ENCODE measurements at places on chromosomes 1 and 21.
A peak's percentile ranks its signal among the peaks of the same experiment; 100 is the strongest.

- no peak for DNase-seq
Measured at GRCh38 chr1:18830596-18830995, 28.9 kb downstream of the TAS1R2 start.

DNA sequence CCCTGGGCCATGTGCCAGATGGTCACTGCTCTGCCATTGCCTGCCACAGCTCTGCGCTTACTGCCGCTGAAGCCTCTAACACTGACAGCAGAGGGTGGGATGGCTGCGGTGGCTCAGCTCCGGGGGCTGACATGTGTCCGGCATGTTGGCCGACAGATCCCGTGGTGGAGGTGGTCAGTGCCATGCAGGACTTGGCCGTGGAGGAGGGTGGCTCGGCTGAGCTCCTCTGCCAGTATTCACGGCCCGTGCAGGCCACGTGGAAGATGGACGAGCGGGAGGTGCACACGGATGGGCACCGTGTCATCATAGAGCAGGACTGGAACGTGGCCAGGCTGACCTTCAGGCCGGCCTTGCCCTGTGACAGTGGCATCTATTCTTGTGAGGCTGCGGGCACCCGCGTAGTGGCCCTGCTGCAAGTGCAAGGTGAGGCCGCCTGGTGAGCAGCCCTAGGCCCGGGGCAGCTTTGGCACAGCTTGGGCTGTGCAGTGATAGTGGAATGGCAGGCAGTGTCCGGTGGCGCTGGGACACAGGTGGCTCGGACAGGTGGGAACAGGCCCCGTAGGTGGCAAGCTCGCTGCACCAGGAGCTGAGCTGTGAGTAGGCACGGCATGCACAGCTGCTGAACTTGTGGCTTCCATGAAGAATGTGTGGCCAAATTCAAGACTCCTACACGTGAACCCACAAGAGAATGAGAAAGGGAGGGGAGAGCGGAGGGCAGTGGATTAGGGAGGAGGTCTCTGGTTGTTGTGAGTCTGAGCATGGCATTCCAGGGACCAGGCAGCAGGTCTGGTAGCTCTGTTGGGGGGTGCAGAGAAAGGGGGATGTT, 91.8 kb downstream of the TRIM11 start:
- no peak for DNase-seq

GRCh38 chr1:230240446-230241086, 173.5 kb downstream of the GALNT2 start:
- no peak for DNase-seq

DNA sequence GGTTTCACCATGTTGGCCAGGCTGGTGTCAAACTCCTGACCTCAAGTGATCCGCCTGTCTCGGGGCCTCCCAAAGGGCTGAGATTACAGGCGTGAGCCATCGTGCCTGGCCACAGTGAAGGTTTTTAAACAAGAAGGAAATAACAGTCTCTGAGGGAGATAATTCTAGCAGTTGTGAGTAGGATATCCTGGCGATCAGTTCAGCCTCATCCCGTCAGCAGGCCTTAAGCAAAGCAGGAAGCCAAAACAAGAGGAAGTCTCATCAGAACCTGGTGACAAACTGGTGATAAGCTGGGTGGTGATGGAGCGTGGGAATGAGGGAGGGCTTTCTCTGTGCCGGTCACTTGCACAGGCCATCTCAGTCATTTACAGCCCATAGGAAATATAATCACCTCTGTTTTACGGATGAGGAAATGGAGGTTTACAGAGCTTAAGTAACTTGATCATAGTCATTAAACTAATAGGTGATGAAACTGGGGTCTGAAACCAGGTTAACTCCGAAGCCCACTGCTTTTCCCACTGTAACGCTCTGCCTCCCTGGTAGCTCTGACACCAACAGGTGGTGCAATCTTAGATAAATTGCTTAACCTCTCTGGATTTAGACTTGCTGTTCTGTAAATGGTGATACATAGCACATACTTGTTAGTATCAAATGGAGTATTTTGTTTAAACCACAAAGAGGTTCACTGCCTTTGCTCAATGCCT, 40.8 kb upstream of the A3GALT2 start:
- DNase-seq: no peak

DNA sequence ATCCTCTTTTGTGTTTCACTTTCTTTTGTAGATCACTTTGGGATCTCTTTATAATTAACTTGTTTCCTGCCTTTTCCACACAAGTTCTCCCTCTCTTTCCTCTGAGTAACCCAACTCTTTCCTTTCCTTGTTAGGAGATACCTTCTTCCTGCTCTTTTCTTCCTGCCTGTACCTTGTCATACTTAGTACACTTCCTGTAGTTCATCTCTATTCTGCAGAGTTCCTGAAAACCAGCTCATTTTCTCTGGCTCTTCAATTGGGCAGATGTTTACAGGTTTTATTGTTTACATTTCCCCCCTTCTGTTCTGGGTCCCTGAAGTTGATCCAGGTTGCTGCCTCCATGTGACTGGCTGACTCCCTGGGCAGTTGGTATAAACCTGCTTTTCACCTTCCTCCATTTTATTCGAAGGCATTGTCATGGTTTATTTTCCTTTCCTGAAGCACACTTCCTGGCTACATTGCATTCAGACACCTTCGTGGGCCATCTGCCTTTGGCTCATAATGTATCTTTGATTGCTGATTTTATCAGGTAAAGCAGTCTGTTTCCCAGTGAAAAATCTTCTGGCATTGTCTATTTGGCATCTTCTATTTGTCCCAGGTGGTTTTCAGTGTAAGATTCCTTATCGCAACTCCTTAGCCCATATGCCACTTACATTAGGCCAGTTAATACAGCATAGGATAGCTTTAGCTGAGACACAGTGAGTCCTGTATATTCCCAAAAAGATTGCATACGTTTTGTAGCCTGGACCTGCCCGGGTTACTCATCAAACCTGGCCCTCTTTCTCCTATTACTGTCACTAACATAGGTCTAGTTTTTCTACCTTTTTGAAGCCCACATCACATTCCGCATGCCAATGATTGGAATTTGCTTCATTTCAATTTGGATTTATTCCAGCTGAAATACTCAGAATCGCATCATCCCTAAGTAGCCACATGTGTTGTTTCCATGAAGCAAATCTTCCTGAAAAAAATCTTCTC, 15.4 kb downstream of the CTH start:
- DNase-seq: no peak

DNA sequence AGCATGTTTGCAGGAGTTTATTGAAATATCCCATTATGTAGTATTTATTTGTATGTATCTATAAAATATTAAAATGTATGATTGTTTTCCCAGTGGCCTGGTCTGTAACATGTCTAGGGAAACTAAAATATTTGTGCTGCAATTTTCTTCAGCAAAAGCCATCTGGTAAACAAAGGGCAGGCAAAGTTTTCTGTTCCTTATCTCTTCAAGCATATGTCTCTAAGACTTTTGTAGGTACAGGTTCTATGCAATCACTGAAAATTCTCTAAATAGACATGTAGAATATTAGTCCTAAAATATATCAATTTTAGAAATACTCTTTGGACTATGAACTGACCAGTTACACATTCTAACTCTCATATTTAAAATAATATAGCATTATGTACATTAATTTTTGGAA, 585.8 kb upstream of the RGS18 start:
- no peak for DNase-seq

DNA sequence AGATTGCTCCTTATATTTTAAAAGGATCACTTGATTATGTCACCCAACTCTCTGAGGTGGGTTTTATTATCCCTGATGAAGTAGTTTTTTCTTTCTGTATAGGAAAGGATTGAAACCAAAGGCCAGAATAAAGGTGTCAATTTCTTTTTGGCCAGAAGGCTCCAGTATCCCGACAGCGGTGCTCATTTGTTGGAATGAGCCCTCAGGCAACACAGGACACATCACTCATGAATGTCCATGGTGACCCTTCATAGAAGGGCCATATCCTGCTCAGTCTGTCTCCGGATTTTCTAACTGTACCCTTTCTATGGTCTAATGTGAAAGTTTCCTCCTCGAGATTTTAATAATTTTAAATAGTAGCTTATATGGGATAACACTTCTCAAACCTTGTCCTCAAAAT, 171.3 kb upstream of the USP24 start:
- DNase-seq: no peak

DNA sequence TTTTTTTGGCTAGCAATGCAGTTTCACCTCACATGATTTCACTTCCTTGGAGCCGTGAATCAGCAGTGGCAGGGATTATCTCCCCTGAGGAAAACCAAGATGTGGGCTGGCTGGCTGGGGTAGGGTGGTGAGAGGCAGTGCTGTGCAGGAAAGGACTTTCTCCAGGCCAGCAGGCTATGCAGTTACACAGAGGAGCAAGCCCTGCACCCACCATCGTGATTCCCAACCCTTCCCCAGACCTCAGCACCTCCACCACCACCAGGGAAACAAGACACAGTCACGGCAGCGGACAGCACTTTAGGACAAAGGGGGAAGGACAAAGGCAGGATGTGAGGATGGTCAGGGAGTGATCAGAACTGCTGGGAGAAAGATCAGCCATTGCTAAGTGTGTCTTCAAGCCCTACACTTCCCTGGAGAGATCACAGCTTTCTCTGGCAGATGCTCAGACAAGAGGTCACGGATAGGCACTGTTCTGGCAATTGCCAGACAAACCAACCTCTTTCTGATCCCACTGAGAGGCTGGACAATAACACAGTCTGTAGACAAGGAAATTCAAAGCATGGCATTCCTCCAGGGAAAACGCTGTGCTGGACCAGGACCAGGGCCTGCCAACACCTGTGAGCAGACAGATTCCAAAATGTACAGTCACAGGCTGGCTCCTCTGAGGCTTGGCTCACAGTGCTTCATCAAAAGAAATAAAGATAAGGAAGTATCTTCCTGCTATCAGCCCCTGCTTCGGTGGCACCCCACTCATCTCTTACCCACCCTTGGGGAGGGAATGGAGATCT, 509.4 kb downstream of the SMYD3 start:
- DNase-seq: peak; percentile 87

- DNase-seq: peak; percentile 74
Measured at GRCh38 chr1:118136187-118136941, 48.7 kb downstream of the SPAG17 start.

- peak; percentile 54 for DNase-seq
Measured at GRCh38 chr1:210250665-210250997, 18.0 kb downstream of the SERTAD4 start.

DNA sequence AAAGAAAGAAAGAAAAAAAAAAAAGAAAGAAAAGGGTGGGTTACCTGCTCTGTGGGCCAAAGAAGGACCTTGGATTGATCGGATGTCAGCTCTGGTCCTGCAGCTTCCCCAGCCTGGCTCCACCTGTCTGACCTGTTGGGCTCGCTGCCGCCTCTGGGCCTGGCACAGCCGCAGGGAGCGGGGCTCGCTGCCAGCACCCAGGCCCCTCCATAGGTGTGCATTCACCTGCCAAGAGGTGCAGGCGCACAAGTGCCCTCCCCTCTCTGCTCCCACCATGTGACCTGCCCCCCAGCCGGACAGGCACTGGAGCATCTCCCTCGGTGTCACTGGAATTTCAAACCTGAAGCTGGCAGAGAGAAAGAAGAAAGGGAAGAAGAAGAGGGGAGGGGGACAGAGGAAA, 33.1 kb upstream of the GPR157 start:
- DNase-seq: no peak

DNA sequence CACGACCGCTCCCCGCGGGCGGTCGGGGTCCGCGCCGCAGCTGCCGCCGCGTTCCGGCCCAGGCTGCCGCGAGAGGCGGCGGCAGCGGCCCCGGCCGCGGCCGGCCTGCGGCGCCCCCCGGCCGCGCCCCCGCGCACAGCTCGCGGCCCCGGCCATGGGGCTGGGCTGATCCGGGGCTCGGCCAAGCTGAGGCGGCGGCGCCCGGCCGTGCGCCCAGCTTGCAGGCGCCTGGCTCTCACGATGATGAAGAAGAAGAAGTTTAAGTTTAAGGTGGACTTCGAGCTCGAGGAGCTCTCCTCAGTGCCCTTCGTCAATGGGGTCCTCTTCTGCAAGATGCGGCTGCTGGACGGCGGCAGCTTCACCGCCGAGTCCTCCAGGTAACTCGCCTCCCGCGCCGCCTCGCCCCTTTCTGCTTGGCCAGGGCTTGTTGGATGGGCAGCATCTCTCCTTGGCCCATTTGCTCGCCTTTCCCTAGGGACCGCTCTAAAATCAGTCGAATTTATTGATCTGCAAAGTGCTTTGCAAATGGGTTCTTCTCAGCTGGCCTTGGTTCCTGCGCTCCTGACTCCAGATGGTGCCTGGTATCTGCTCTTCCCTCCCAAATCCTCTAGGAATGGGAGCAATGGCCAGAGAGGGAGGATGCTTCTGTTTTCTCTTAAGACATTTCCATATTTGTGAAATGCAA, 431 bp downstream of the EEIG2 start:
- DNase-seq: peak; percentile 13

DNA sequence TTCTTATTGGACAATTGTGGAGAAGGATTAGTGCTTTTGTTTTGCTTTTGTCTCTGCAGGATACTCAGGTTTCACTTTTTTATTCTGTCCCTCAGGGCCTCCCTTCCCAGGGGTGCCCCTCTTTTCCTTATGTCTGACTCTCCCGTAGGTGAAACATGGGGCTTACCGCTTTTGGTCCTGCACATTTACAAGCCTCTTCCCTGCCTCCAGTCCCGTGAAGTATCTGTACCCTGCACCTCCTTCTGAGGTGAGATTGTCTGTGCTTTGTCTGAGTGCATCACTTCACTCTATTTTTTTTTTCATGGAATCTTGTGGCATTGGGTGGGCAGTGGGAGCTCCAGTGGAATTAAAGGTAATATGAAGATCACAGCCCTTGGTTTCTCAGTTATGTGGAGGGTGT, 758.1 kb upstream of the TPTE start:
- DNase-seq: no peak

DNA sequence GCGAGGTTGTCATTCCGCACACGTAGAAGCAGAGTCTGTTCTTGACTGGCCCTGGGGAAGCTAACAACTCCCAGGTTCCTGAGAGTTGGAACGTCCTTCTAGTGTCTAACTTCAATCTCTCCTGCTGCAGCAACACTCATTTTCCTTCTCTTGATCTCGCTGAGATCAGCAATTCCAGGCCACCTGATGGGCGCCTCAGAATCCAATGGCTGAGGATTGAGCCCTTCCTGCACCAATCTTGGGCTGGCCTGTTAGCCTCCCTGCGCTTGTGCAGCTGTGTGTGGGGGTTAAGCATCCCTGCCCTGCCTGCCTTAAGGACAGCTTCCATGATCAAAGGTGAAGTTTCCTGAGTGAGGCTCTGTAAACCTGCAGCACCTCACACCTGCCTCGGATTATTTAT, 87.9 kb downstream of the SYT2 start:
- DNase-seq: no peak

GRCh38 chr1:50615036-50615750, 191.9 kb upstream of the DMRTA2 start:
- DNase-seq: peak; percentile 7

DNA sequence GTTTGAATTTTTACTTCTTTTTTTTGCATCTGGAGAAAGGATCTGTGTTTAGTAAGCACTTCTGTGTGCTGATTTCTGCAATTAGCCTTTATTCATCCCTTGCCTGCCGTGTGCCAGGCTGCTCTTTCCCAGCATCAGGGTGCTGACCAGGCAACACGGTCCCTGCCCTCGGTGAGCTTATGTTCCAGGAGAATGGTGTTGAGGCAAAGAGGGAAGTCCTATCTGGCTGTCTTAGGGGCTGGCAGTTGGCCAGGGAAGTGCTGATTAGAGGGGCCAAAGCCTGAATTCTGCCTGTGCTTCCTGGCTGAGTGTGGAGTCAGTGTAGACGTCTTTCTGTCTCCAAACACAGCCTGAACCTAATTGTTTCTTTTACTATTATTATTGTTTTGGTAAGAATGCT, 187.1 kb downstream of the CAMTA1 start:
- DNase-seq: no peak

All from A172 (cell line).